ENCODE measurements at places on chromosomes 4 and X.

DNA sequence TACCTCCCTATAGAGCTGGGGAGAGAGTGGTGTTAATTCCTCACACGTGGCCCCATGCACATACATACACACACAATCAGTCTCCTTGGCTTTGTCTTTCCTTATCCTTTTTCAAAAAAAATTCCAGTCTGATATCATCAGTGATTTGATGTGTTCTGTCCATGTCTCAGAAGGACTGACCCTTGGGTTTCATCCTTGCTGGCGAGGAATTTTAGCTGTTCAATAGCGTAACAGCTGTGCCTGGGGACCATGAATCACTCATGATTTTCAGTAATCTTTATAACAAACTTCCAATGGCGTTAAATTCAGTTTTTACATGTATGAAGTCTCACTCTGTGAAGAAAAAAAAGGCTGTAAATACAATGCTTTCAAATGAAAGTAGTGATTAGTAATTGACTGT lies 204.6 kb downstream of the RBMX2 start:
- no peak for DNase-seq

DNA sequence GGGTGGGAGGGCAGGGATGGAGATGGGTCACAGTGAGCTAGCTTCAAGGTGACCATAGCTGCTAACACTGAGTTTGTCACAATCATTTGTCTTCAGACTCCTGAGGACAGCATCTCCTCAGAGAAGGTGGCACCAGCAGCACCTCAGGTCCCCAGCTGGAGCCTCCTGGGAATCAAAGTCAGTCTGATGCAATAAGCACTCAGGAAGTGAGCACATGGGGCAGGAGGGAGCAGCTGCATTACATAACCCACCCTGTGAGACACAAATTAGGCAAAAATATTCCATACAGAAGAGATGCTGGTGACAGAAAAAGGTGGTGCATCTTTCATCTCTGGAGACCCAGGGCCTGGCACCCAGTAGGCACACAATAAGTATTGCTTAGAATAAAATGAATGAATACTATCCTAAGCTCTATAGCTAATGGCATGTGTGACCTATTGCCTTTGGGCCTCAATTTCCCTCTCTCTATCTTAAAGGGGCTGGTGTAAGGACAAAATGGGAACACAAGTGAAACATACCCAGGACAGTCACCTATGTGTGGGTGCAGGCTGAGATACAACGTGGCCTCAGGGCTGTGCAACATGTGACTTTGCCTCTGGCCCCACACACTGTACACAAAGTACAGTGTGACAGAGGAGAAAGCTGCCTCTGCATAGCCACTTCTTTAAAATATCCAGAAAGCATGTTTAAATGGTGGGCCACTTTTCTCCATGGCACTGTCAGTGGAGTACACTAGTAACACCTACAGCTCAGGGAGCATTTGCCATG lies 37.1 kb downstream of the SLC39A8 start:
- no peak for DNase-seq

- no peak for DNase-seq
These were observed 54.4 kb upstream of the HGFAC start for GRCh38 chr4:3387154-3387942.

DNA sequence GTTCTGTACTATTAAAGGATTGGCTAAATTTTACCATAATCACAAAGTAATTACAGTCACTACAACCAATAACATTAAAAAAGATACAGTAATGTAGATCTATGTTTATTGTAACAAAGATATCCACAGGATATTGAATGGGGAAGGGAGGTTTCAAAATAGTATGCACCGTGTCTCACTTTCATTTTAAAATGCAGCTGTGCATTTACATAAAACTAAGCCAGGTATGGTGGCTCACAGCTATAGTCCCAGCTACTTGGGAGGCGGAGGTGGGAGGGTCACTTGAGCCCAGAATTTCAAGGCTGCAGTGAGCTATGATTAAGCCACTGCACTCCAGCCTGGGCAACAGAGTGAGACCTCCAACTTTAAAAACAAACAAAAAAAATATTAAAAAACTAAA lies 8.5 kb downstream of the SRP72 start:
- DNase-seq = no peak

- DNase-seq = peak; percentile 16
These were observed 6.2 kb upstream of the CXCL13 start for GRCh38 chr4:77599378-77599777.

- no peak for DNase-seq
These were observed 67.2 kb upstream of the IBSP start for GRCh38 chr4:87732033-87732765.

DNA sequence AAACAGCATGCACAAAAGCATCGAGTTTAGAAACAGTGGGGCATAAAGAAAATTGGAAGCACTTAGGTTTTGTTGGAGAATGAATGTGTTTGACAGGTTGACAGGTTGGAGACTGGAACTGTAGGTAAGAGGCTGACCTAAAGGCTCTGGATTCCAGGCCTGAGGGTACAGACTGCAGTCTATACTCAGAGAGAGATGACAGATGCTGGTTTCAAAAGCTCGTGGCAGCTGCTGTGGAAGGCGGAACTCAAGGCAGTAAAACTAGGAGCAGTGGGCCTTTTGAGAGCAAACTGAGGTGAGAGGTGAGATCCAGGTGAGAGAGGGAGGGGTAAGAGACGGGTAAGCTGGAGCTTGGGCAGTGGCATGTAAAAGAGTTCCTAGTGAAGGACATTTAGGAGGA lies 415.2 kb downstream of the TRIML1 start:
- DNase-seq = no peak

- no peak for DNase-seq
These were observed 14.9 kb downstream of the RNF212 start for GRCh38 chr4:1098311-1098925.

DNA sequence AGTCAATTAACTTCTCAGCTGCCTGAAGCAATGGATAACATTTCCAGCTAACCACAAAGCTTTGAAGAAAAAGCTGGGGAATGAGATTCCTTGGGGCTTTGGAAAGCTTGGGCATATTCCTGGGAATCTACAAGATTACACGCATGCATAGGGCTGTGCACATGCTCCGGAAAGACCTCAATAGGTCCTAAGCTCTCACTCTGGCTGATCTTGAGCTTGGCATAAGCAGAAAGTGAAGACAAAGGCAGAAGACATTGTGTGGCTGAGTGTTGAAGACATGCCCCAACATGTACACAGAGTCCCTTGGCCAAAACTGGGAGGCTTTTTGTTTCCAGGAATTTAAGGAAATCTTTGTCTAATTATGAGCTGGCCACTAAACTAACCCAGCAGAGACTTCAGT lies 31.2 kb downstream of the ATG4A start:
- DNase-seq = peak; percentile 8

DNA sequence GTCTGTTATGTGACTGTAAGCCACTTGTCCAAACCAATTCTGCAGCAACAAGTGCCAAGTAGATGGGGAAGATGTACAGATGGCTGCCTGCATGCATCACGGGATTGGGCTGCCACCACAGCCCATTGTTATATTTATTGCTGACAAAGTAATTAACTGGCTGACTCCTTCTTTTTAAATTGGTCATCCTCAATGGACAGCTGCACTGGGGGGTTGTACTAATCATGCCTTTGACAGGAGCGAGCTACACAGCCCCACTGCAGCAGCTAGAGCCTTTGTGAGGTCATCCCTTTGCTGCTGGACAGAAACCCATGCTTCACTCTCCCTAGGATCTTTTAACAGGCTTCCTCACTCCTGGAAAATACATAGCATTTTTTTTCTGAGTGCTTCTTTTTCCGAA lies 146.7 kb upstream of the CXXC4 start:
- DNase-seq = no peak

GRCh38 chr4:67101612-67102011 lies 443.7 kb downstream of the CENPC start:
- DNase-seq = no peak

GRCh38 chr4:7519638-7520376 lies 85.1 kb upstream of the PSAPL1 start:
- DNase-seq = no peak

DNA sequence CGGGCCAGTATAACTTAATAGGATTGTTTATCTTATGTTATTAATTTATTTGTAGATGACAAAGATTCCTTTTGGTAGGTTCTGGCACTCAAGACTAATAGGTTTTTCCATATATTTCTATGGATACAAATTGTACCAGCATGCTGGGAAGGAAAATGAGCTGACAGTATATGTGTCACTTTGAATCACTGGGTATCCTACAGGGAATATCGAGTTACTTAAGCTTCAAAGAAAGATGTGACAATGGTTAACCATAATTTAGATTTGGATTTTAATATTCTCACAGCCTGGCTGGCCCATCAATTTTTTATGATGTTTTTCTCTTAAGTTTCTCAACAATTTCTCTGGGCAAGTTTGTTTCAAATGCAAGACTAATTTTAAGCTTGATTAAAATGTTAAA lies 498.8 kb upstream of the FTHL17 start:
- no peak for DNase-seq

GRCh38 chr4:88817740-88818139 lies 120.1 kb upstream of the NAP1L5 start:
- DNase-seq = no peak

- no peak for DNase-seq
These were observed 78.1 kb upstream of the ADGRA3 start for GRCh38 chr4:22593933-22594332.

DNA sequence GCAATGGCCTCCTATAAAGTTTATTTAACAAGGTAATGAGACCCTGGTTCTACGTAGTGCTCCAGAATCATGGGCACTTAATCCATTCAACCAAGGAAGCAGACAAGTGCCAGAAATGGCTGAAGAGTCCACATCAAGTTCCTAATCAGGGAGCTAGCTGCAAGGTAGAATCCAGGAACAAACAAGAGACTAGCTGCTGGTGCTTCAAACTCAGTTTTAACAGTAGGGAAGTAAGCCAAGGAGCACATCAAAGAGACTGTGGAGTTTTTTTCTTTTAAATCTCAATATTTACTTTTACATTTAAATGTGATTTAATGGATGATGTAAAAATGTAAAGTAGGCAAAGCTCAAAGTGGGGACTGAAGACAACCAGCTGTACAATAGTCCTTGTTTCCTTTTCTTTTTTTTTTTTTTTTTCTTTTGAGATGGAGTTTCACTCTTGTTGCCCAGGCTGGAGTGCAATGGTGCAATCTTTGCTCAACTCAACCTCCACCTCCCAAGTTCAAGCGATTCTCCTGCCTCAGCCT lies 630.4 kb downstream of the CCSER1 start:
- no peak for DNase-seq

DNA sequence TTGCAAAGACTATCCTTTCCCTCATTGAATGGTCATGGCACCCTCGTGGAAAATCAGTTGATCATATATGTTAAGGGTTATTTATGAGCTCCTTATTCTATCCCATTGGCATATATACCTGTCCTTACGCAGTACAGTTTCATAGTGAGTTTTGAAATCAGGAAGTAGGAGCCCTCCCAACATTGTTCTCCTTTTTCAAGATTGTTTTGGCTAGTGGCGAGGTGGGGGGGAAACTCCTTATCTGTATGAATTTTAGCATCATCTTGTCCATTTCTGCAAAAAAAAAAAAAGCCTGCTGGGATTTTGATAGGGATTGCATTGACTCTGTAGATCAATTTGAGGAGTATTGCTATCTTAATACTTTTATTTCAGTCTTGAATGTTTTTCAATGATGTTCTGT lies 2.5 kb upstream of the USP9X start:
- DNase-seq = no peak

DNA sequence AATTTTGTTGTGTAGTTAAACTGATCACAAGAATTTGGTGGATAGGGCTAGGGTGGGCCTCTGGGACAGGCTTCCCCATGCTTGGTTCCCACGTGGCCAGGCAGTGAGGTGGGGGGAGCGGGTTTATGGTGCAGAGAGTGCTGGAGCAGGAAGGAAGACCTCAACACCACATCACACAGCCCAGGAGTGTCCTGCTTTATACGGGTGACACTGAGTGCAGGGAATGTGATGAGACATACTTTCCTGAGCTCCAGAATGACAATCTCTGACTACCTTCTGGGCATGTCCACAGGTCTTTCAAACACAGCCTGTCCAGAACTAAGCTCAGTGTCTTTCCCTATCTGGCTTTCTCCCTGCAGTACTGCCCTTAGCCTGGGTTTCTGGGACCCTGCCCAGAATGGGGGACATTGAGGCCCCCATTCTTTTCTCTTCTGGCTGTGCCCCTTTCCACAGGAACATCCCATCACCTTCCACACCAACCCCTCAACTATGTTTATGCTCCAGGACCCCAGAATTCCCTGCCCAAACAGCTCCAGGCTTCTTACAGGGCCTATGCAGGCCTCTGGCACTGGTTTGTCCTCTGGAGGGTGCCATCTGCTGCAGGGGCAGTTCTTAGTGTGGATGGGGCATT lies 36.5 kb upstream of the RASL11B start:
- DNase-seq = no peak

GRCh38 chr4:5788144-5788543 lies 77.1 kb downstream of the EVC start:
- no peak for DNase-seq

DNA sequence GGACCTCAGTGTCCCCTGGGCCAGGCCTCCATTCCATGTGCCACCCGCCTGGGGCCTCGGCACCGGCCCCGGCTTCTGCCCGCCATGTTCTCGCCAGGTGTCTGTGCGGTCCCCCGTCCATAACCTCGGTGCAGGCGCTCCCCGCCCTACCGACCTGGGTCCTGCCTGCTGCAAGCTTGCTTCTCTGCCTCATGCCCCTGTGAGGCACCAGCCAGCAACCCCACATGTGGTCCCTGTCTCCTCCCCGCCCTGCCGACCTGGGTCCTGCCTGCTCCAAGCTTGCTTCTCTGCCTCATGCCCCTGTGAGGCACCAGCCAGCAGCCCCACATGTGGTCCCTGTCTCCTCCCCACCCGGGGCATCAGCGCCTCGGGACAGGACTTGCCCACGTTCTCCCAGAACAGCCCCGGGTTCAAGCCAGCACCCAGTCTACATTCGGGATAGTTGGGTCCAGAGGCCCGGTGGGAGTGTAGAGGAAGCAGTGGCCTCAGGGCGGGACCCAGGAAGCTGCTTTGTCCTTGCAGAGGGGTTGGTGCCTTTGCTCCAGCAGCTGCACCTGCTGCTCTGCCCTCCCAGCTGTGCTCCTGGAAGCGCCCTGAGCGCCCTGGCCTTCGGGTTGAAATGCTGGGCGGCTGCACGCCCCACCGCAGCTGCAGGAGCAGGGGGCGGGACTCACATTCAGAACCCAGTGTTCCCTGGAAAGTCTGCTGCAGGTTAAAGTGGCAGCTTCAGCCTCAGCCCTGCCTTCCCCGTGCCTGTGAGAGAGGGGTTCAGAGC lies 20.1 kb upstream of the UVSSA start:
- DNase-seq = no peak

GRCh38 chr4:123783921-123784320 lies 387.3 kb downstream of the SPRY1 start:
- no peak for DNase-seq
